D341Med (cell line): ENCODE measurements at places on chromosomes 4 and X.

DNA sequence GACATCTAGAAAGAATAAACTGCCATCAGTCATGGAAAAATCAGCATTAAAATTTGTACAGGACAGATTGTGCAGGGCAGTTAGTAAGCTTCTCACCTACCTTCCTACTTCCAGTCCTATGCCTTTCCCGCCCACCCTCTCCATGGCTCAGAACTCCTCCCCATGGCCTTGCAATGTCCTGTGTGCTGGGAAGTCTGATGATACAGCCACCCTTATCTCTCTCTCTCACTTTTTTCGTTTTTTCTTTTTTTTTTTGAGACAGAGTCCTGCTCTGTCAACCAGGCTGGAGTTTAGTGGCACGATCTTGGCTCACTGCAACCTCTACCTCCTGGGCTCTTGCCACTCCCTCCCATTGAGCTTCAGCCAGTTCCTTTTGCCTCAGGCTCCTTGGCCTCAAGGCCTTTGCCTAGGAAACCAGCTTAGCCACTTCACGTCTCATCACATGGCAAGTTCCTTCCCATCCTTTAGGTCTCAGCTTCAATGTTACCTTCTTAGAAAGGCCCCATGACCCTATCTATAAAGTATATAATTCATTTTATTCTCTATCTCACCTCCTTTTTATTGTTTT is 259.7 kb downstream of the NKX6-1 start:
- no peak for DNase-seq

DNA sequence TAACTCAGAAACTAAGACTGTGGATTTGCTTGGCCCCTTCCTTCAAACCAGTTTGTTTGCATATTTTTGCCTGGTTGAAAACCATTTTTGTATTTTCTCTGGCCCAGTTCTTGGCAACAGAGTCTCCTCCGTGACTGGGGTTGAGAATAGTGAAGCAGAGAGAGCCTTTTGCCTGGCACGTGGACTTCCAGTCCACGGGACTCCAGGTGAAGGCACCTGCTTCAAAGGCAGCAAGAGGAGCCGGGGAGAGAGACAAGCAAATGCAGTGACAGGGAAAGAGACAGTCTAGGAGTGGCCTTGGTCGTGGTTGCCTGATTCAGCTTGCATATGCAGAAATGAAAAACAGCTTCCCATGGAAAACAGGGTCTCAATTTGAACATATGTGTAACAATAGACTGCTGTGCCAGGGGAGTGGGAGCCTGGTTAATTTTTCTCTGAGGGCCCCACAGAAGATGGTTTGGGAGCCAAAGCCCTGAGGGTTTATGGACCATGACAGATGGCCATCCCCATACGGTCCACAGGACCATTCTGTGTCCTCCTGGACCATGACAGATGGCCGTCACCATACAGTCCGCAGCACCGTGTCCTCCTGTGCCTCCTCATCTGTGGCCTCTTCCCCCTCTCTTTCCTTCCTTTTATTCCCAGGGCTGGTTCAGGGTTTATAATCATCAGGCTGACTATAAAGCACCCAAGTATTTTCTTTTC is 272.2 kb upstream of the RASGEF1B start:
- no peak for DNase-seq

GRCh38 chr4:22019676-22020075 is 71.1 kb upstream of the KCNIP4 start:
- no peak for DNase-seq

DNA sequence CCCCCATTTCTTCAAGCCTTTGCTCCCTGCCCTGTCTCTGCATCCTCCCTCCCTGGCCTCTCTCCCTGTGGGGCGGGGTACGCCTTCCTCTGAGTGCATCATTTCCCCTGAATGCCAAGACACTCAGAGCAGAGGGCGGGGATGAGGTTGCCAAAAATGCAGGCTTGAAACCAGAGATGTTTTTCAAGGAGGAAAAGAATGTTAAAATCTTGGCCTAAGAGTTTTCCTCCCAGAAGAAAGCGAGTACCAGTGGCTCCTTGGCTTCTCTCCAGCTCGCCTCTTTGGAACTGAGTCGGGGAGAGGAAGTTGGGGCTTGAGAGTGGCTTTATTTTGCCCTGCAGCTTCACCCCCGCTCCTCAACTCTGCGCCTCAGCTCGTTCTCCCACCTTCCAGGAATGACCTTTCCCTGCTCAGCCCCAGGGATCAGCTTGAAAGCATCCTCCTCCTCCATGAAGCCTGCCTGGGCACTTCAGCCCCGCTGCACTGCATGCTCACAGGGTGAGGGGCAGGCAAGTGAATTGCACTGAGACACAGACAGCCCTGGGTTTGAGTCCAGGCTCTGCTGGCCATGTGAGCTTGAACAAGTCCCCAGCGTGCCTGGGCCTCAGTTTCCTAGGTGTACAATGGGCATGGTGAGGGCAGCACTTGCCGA is 57.5 kb upstream of the SORCS2 start:
- DNase-seq: no peak

GRCh38 chrX:21991504-21991903 is 40.6 kb upstream of the PHEX start:
- DNase-seq: no peak

DNA sequence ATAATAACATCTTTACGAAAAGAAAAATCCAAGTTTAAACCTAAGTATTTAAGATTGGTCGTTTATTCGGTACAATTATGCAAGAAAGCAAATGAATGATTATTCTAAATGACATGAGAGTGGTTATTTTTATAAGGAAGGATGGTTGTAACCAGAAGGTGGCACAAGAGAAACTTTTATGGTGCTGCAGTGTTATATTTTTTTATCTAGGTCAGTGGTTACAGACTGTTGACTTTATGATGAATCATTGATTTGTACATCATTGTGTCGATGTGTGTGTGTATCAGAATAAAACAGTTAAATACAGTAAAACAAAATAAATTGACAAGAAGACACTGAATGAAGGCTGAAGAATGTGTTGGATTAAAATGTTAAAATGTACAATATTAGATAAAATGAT is 9.8 kb downstream of the DCAF8L2 start:
- DNase-seq: no peak

DNA sequence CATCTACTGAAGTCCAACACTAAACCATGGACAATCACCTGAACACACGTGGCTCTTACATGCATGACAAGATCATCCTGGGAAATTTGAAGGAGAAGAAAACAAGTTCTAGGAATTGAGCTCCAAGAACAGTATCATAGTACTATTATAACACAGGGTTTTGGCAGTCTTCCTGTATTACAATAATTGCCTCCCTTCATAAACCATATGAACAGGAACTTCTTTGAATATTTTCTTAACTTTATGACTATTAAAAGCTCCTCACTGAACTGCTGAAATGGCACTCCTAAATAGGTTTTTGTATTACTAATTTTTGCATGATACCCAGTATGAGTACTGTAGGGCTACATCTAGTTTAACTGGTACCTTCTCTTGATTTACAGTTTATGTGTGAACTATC is 130.0 kb downstream of the ZAR1 start:
- no peak for DNase-seq

- no peak for DNase-seq
Measured at GRCh38 chr4:140856621-140857062, 100.5 kb upstream of the TBC1D9 start.

DNA sequence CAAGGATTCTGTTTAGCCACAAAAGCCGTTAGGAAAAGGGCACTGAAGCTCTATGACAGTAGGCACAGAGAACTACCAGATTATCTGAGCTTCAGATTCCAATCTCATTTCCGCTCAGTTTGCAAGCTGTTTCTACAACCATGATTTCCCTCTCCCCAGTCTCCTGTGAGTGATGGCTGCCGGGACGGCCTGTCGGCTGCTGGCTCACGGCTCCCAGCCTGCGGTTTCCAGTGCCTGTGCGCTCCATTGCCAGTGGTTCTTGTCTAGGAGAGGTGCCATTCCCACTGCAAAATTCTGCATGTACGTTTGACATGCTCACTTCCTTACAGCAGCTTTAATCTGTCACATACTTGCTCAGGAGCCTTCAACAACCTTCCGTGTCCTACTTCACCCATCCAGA is 429.1 kb upstream of the FRG1 start:
- no peak for DNase-seq

DNA sequence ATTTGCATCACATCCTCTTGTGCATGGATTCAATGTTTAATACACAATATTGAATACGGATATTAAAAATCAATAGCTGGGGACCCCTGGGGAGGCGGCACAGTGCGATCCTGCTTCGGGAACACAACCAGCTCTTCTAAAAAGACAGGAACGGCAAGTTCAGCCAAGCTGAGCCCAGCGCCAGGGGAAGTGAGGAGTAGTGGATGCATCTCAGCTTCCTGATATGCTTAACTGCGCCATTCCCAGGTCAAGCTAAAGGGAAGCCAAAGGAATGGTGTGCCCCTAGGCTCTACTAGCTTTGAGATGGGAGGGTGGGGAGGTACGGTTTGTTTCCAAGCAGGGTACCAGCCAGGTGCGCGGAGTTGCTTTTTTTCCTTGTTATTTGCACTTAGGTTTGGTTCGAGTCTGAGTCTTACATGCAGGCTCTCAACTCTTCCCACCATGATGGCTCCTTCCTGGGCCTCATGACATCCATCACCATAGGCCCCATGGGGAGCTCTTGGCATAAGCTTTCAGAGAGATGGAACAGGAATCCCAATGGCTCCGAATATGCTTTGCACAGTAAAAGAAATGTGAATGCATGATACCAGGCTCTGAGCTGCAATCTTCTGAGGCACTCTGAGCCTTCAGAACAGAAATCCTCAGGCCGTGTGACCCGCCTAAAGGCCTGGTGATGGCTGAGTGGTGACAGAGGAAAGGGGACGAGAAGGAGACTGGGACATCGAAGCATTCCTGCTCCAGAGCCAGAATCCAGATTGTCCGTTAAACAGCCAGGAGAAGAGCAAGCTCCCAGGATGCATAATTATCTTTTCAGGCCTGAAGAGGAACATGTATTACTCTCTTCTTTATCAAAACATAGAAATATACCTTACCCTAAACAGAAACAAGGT is 51.8 kb upstream of the BCOR start:
- no peak for DNase-seq
